LoVo (cell line): ENCODE measurements at places on chromosomes 7 and 10.

DNA sequence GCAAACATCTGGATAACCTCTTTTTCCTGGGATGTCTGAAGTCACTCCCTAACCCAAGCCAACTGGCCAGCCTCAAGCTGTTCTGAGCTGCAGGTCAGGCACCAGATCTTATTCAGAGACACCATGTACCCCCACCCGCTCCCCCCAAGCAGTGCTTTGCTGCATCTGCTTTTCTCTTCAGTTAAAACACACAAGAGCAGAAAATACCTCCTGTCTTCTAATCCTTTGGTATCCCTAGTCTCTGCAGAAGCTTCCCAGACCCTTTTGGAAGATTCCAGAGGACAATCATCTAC, 3.0 kb downstream of the ZNF488 start:
- DNase-seq = no peak

- DNase-seq = no peak
Measured at GRCh38 chr7:94450044-94450697, 55.5 kb downstream of the COL1A2 start.

DNA sequence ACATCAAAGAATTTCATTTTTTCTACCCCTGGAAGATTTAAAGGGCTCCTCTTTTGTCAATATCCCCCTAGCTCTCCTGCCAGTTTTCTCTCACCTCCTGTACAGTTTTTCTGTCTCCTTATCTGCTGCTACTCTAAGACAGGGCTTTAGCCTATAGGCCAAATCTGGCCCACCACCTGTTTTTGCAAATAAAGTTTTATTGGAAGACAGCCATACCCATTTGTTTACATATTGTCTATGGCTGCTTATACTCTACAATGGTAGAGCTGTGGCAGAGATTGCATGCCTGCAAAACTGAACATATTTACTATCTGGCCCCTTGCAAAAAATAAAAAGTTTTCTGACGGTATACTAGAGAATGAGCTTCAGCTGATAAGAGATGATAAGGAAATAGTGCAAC, 37.4 kb upstream of the GARS1 start:
- no peak for DNase-seq

GRCh38 chr10:81914736-81915503, 39.9 kb downstream of the NRG3 start:
- no peak for DNase-seq

DNA sequence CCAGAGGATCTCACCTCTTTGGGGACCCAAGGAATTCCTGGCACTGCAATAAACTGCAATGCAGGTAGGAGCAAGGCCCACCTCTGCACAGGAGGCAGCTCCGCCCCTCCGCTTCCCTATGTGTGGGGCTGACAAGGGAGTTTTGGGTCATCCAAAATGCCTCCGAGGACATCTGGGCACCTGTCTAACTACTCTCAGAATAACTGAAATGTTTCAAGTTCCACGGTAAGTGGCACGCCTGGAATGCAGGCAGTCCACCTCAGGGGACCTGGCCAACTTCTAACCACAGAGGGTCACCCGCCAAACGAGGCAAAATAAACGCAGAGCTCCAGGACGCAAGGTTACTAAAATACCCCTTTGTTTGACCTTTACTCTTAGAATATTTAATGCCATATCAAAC, 102.5 kb downstream of the FGFR2 start:
- no peak for DNase-seq

- no peak for DNase-seq
Measured at GRCh38 chr7:4134631-4135030, 547.5 kb upstream of the FOXK1 start.

GRCh38 chr10:3897156-3897555, 112.1 kb upstream of the KLF6 start:
- DNase-seq = no peak

GRCh38 chr7:25659841-25660240, 431.6 kb upstream of the NPVF start:
- DNase-seq = no peak

GRCh38 chr10:12635127-12635541, 285.8 kb downstream of the CAMK1D start:
- no peak for DNase-seq

GRCh38 chr7:92279396-92280031, 33.7 kb downstream of the ANKIB1 start:
- DNase-seq = no peak

DNA sequence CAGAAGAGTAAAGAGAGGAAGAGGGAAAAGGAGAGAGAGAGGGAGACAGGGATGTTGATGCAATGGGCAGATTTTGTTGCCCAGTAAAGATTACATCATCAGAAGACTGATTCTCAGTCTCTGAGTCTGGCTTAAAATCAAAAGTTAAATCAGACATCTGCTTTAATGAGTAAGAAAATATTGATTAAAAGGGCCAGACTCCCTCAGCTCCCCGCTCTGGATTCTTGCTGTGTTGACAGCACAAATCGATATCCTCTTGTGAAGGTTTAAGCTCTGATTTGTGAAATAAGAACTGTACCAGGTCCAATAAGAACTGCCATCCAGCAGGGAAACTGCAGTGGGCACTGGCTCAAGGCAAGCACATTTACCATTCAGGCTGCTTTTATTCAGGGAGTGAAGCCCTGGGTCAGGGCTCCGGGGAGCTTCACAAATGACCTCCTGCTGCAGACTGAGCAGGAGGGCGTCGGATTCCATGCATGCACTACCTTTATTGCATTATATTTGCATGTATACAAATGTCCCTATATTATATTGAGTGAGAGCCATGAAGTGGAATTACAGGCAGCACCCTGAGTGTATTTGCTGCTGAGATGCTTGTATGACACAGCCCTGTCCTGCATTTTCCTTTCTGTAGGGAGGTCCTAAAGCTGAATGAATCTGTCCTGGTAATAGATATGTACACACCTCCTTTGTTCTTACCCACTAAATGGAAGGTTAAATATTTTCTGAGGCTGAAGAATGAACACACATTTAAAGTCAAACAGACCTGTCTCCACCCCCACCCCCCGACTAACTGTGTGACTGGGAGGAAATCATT, 401.5 kb downstream of the REEP3 start:
- no peak for DNase-seq
